ENCODE measurements at places on chromosomes 5 and 9. TPM values are rescaled to one million over a fixed set of nuclear protein-coding genes. Genes with fewer than 3 reads are reported as not detected.

DNA sequence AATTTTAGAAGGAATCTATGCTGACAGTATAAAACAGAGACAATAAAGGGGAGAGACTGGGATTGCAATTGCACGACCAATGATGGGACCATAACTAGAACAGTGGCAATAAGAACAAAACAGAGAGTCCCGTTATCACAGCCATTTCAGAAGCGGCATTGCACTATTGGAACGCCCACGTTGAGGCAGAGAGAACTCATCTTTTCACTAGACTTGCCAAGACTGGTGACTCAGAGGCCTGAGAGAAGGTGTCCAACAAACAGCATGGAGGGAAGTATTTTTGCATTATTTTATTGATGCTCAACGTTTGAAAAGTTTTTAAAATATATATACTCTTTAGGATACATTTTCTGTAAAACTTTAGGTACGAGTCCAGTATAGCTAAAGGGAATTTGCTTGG is 737.7 kb downstream of the TLE1 start:
- no peak for DNase-seq

The IL33 gene
- 0.51 TPM for polyA plus RNA-seq

DNA sequence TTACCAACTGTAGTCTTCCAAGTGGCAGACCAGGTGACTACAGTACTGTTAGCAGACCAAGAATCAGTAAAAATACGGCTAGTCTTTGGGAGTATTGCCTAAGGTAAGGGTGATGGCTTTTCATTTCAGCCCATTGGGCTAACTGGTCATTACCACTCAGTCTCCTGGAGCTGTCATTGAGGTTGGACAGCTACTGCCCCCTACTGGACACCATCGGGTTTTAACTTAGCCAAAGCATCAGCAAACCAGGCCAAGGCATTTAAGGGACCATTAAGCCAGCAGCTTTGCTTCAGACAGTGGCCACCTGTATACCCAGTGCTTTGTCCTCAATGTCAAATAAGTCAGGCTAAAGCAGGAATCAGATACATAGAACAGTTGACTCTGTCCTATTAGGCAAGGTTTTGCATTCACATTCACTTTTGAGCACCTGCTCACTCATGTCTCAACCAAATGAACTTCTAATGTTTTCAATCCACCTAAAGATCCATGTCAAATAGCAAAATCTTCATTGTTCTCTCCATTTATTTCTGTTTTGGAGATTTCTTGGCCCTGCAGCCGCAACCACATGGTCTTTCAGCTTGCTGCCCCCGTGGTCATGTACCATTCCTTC is 117.2 kb downstream of the INVS start:
- DNase-seq = peak; percentile 34

The PCDHA9 gene
- polyA plus RNA-seq = not detected

DNA sequence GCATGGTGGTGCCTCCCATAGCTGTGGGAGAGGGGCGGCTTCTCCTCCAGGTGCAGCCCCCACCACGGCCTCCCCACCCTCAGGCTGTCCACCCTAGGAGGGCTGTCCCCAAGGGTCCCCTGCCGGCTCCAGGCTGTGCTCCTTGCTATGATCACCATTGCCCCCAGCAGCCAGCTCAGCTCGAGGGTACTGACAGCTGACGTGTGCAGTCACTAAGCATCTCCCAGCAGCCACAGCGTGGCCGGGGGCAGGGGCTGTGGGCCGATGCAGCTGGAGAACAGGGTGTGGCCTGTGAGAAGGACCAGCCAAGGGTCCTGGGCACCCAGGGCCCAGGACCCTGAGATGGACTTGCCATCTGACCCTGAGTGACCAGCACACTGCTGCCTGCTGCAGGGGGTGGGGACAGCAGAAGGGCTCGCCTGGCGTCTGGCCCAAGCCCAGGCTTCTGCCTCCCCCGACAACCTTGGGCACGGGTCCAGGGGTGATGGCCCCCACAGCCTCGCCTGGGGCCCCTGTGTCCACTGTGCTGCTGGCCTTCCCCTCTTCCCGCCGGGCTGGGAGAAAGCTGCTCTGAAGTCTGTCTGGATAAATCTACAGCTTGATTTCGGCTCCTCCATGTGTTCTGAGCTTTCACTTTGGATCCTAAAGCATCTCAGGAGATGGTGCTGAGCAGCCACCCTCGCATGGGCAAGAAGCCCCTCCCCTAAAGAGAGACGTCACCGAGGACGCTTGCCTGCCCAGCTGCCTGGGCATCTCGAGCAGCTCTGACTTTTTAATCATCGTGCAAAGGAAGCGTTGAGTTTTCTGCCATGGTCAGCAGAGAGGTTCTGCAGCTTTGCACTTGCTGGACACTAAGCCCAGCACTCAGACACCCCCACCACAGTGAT is 5.5 kb downstream of the KCNT1 start:
- no peak for DNase-seq

DNA sequence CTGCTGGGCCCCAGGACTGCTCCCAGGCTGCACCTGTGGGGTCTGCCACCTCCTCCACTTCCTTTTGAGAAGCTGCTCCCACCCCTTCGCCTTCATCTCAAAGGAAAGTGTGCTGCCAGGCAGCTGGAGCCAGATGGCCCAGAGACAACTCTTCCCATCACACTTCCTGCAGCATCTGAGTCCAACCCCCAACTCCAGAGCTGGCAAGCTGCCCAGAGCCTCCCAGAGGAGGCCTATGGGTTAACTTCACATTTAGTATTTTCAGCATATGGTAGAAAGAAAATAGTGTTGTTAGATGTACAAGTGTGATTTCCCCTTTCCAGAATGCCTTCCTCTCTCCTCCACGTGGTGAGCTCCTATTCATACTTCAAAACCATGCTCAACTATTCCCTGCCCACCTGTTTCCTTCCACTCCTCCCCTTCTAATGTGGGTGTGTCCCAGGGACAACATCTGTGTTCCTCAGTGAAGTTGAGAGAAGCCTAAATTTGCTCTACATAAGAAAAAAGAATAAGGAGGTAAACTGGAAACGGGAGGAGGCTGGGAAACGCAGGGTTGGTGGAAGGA is 38.6 kb upstream of the KCNMB1 start:
- no peak for DNase-seq

The BTNL3 gene
- polyA plus RNA-seq = not detected

DNA sequence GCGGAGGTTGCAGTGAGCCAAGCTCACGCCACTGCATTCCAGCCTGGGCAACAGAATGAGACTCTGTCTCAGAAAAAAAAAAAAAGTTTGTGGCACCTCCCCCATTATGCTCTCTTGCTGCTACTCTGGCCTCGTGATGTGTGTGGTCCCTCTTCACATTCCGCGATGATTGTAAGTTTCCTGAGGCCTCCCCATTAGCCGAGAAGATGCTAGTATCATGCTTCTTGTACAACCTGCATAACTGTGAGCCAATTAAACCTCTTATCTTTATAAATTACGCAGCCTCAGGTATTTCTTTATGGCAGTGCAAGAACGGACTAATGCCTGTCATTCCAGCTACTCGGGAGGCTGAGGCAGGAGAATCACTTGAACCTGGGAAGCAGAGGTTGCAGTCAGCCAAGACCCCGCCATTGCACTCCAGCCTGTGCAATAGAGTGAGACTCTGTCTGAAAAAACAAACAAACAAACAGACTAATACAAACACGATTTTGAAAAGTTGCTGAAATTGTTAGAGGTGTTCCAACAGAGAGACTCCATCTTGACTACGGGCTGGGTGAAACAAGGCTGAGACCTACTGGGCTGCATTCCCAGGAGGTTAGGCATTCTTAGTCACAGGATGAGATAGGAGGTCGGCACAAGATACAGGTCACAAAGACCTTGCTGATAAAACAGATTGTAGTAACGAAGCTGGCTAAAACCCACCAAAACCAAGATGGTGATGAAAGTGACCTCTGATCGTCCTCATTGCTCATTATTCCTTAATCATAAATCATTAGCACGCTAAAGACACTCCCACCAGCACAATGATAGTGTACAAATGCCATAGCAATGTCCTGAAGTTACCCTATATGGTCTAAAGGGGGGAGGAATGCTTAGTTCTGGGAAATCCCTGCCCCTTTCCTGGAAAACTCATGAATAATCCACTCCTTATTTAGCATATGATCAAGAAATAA is 8.3 kb upstream of the AFF4 start:
- peak; percentile 39 for DNase-seq
